IPS DF 6.9 (cell line): ENCODE measurements at places on chromosomes 13 and 19.
A peak's percentile ranks its signal among the peaks of the same experiment; 100 is the strongest.

DNA sequence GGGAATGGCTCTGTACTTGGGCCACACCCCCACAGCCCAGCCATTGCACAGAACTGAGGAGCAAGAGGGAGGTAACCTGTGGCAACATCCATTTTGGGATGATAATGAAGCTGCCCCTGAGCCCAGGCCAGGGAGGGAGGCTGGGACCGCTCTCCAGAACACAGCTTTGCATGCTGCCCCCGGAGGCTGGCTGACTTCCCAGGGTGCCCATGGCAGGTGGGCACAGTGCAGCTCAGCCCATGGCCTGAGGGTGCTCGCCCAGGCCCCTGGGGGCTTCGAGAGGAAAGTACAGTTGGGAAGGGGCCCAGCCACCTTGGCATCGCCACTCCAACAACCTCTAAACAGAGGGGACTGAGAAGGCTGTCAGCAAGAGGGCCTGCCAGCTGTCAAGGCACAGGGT, 5.7 kb downstream of the COPE start:
- no peak for DNase-seq

DNA sequence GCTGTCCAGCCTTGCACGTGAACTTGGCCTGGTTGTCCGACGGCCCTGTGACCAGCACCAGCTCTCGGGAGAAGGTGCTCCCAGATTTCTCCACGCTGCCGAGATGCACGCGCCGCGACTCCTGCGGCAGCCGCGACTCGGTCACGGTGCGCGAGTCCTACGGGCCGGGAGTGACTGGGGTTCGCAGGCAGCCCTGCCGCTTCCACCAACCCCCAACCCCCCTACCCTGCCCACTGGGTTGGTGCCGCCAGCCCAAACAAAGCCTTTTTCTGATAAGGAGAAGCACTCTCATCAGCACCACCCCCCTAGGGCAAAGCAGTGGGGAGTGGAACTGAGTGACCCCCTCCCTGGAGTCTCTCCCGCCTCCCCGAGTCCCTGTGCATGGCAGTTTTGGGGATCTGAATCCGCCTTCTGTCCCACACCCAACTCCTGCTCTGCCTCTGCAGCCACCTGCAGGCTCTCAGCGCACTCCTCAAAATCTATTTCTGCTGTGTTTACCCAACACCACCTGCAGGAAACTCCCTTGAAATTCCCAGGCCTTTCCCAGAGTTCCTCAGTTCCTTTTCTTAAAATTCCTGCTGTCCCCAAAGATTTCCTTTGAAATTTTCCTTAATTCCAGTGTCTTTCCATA, 6.2 kb downstream of the NPHS1 start:
- DNase-seq = no peak

DNA sequence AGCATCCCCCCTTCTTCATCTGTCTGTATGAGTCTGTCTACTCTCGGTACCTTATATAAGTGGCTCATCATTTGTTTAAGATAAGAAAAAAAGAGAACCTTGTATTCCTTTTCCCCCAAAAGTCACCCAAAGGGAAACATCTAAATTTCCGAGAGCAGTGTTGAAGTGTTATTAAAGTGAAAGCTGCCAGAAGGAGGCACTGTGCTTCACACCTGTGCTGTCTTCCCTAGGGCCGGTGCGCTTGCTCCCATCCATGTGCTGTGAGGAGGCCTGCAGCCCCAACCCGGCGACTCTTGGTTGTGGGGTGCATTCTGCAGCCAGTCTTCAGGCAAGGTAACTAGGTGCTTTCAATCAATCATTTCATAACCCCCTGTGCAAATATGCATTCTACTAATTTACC, 97.5 kb downstream of the TNFRSF19 start:
- no peak for DNase-seq

GRCh38 chr13:70816853-70817252, 708.6 kb upstream of the KLHL1 start:
- DNase-seq = no peak

DNA sequence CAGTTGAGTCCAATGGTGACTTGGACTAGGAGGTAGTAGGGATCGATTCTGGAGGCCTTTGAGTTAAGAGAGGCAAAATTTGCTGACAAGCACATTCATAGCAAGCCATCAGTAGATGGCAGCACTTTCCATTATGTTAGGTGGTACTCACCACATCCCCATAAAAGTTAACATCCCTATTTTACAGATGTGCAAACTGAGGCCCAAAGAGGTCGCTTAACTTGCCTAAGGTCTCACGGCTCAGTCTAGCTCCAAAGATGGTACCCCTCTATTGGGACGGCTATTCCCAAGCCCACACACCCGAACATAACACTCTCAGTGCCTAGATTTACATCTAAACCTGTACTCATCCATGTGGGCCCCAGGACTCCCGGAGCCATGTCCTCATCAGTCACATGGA, 21.5 kb upstream of the FOSB start:
- no peak for DNase-seq

GRCh38 chr19:56124578-56124977, 3.5 kb upstream of the ZNF787 start:
- DNase-seq = no peak

GRCh38 chr19:7603919-7604318, 8.3 kb downstream of the CAMSAP3 start:
- DNase-seq = no peak

DNA sequence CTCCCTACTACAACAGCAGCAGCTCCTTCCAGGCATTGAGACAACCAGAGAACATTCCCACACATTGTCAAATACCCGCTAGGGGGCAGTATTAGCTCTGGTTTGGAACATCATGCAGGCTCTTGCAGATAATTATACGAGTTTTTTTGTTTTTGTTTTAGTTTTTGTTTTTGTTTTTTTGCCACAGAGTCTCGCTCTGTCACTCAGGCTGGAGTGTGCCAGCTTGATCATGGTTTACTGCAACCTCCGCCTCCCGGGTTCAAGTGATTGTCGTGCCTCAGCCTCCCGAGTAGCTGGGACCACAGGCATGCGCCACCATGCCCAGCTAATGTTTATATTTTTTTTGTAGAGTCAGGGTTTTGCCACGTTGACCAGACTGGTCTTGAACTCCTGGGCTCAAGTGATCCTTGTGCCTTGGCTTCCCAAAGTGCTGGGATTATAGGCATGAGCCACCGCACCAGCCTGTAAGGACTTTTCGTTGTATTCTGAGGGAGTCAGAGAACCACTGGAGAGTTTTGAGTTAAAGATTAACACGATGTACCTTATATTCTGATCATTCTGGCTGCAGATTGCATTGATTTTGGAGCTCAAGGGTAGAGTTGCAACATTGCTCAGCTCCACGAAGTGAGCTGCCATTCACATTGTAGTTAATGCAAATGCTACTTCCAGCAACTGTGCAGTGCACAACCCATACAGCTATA, 41.7 kb upstream of the CEACAM20 start:
- peak; percentile 64 for DNase-seq

DNA sequence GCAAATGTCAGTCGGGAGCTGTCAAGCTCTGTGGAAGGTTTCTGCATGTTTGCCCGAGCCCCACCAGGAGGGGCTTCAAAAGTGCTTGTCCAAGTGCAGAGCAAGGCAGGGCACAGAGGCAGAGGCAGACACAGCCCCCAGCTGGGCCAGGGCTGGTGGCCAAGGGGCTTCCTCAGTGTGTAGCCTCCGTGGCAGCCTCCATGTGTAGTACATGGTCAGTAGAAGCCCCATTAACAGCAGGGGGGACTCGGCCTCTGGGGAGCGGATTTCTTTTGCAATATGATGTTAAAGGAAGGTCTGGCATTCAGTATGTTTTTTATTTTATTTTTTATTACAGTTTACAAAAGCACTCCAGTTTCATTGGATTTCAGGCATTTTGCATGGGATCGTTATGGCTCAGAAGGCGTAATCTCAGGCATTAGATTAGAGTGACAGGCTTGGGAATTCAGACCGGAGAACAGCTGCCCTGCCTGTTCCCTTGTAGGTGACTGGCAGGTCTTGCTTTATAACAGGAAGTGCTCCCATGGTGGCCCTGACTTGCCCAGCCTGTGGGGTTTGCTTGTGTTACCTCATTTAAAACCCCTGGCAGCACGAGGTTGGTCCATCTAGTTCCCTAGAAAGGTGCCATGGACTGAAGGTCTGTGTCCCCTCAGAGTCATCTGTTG, 129.2 kb downstream of the KDM4B start:
- DNase-seq = no peak

GRCh38 chr19:38304866-38305429, 897 bp downstream of the C19orf33 start:
- no peak for DNase-seq

DNA sequence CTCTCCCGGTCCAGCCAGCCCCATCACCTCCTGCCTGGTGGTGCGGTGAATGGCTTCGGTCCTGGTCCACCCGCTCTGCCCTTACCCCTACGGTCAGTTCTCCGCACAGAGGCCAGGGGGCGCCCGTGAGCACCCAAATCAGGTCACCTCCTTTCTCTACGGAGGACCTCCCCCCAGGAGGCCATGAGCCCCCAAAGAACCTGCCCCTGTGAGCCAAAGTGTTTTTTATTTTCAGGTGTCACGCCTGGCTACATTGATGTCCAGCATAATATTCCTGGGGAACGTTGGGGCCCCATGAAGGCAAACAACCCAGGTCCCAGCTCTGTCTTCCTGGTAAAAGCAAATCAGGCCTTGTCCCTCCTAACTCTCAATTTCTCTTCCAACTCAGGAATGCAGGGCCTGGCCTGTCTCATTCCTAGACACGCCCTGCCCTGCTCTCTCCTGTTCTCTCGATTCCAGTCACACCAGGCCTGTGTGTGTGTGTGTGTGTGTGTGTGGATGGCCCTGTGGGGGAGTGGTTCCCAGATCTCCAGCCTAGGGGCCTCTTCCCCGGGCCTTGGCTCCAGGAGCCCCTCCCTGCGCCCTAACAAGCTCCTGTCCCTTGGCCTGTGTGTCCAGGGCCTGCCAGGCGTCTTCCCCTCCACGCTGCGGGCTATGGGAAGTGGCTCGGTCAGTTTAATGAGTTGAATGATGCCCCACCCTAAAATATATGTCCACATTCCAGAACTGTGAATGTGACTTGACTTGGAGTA, 9.7 kb upstream of the GIPC1 start:
- no peak for DNase-seq

GRCh38 chr19:51006406-51006805, 5.0 kb upstream of the KLK8 start:
- no peak for DNase-seq

- DNase-seq = no peak
Observed at GRCh38 chr13:112069061-112069844, 2.3 kb downstream of the SOX1 start.

- no peak for DNase-seq
Observed at GRCh38 chr19:33714149-33714548, 82.5 kb upstream of the KCTD15 start.

DNA sequence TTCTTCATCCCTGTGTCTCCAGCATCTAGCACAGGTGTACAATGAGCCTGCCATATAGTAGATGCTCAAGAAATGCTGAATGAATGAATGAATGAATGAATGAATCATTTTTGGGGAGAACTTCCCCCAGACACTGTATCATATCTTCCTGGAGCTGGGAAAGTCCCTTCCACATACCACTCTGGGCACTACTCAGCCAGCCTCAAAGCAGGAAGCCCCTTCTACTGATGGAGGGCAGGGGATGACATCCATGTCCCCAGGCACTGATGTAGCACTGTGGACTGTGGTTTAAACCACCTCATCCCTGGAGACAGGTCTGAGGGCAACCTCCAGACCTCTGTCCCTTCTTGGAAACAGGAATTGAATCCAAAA, 4.8 kb downstream of the GNA15 start:
- no peak for DNase-seq

- DNase-seq = no peak
Observed at GRCh38 chr13:48266701-48267639, 34.0 kb downstream of the ITM2B start.

DNA sequence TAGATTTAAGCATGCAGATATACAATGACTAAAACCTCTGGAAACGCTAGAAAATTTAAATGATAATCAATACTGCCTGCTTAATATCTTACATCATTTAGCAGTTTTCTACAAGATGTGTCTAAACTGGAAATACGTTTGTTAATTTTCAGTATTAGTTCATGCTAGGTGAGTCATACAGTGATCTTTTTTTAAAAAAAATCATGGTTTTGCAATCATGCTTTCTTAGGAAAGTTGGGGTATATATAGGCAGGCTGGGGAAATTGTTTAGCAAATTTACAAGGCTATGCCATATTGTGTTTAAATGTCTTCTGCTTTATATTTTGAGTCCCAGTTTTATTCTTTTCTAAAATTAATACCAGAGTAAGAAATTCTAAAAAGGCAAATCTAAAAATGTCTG, 245.4 kb upstream of the SPRY2 start:
- DNase-seq = no peak

- no peak for DNase-seq
Observed at GRCh38 chr13:112326821-112327370, 49.3 kb upstream of the SPACA7 start.

GRCh38 chr19:39941615-39942365, 7.4 kb upstream of the FCGBP start:
- DNase-seq = no peak

- DNase-seq = no peak
Observed at GRCh38 chr19:54893406-54893805, 12.5 kb upstream of the NCR1 start.
